ENCODE measurements at places on chromosomes 11 and 22. TPM values are rescaled to one million over a fixed set of nuclear protein-coding genes. Genes with fewer than 3 reads are reported as not detected.

DNA sequence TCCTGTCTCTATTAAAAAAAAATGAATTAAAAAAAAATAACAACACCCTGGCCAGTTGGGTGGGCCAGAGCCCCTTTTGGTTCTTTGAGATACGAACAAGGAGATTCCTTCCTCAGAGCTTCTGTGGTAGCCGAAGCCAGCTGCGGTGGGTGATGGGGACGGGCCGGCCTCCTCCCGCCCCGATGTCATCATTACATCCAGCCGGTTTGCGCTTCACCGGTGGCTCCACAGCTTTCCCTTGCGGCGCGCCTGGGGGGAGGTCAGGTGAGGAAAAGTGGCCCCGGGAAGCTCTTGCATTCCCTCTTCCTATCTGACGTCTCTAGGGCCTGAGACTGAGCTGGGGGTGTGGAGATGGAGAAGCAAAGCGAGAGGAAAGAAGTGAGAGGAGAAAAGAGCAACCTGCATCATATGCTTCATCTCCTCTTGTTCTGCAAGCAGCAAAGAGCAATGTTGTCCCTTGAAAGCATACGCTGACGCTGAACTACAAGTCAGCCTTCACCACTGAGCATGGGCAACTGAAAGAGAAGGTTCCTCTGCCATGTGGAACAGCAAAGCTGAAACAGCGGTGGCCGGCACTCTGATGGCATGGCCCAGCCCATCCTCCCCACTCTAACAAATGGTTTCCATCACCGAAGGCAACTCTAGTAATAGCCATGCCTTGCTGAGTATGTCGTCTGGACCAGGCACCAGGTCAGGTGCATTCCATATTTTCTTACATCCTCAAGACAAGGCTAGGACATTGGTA is 6.0 kb downstream of the ADAMTS8 start:
- 0 out of 2 replicates have a peak, but pooled peaks cover 3% of the 10 kb centered on the region for H3K4me1 ChIP-seq
- H3K27me3 ChIP-seq, result peaks cover 12% of the 10 kb centered on the region
- no peak overlapping the region for H3K27ac ChIP-seq
- no peak overlapping the region for H3K4me3 ChIP-seq
- H3K36me3 ChIP-seq, result no peaks in the 10 kb centered on the region

- H3K36me3 ChIP-seq, result no peaks in the 10 kb centered on the region
- no peak for DNase-seq
- no peak overlapping the region for H3K4me3 ChIP-seq
- no peaks in the 10 kb centered on the region for H3K4me1 ChIP-seq
- no peaks in the 10 kb centered on the region for H3K27me3 ChIP-seq
Observed at GRCh38 chr11:12979928-12980689, 29.0 kb upstream of the RASSF10 start.

- no peak overlapping the region for H3K27ac ChIP-seq
- H3K4me1 ChIP-seq, result peaks cover 3% of the 10 kb centered on the region
- no peak overlapping the region for H3K4me3 ChIP-seq
- H3K36me3 ChIP-seq, result no peaks in the 10 kb centered on the region
Observed at GRCh38 chr22:37128555-37129281, 19.2 kb upstream of the TMPRSS6 start.

CHCHD10 gene
- 94.5 TPM for total RNA-seq

AIFM3 gene
- total RNA-seq, result 1.4 TPM

MPPED2 gene
- total RNA-seq, result 6.2 TPM

FOLR2 gene
- not detected for total RNA-seq

OR8D4 gene
- not detected for total RNA-seq
